ENCODE measurements at places on chromosomes 4 and X. TPM values are rescaled to one million over a fixed set of nuclear protein-coding genes. Genes with fewer than 3 reads are reported as not detected.

Gene TMPRSS11B
- polyA plus RNA-seq = 0.03 TPM

- DNase-seq = no peak
Observed at GRCh38 chrX:43505769-43506168, 150.3 kb upstream of the MAOA start.

Gene HSD17B13
- 0.49 TPM for polyA plus RNA-seq

Gene CPZ
- 3.1 TPM for polyA plus RNA-seq

Measured in large intestine (tissue), 12 donors.